ENCODE measurements at places on chromosomes 5 and 9. TPM values are rescaled to one million over a fixed set of nuclear protein-coding genes. Genes with fewer than 3 reads are reported as not detected.

SLC6A7 gene
- not detected for total RNA-seq

- DNase-seq, result no peak
Observed at GRCh38 chr5:17400724-17401469, 97.1 kb upstream of the TAF11L2 start.

FYB1 gene
- total RNA-seq, result under 0.01 TPM

DNA sequence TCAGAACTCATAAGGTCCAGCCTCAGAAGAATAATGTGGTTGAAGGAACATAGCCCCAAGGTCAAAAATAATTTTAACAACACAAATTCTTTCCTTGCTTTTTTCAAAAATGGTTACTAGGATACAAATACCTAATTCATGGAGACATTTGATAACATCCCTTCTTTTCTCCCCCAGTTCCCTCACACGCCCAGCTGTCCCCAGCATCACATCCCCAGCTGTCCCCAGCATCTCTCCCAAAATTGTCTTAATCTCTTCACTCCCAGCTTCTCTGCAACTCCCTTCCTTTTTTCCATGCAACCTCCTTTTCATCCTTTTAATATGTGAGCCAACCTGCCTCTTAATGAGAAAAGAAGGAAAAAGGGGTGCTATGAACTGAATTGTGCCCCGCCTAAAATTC, 77.8 kb downstream of the FSTL4 start:
- no peak for DNase-seq

AMBP gene
- total RNA-seq, result not detected

GRCh38 chr9:129685933-129686259, 20.4 kb downstream of the PRRX2 start:
- no peak for DNase-seq

DNA sequence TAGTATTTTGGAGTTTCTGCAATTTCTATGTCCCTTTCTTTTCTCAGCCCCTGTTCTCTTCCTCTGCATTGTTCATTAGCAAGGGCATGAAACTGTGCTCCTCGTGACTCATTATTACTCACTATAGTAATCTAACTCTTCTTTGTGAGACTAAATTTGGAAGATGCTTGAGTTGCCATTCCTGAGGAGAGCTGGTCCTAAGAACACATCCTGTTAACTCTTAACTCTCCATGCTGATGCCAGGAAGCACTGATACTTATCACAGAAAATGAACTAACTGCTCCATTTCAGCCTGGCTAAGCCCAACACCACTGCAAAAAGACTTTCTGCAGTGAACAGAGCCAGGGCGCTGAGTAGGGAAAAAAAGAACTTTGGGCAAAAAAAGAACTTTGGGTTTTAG, 10.6 kb upstream of the CSNK1A1 start:
- DNase-seq, result peak; percentile 96

GRCh38 chr9:32423371-32423770, 38.9 kb downstream of the ACO1 start:
- peak; percentile 37 for DNase-seq

ANKRD18A gene
- total RNA-seq, result not detected

BSPRY gene
- total RNA-seq, result not detected

GFRA3 gene
- not detected for total RNA-seq

GRCh38 chr9:5230554-5230953, 665 bp upstream of the INSL4 start:
- DNase-seq, result no peak

GRCh38 chr9:8155706-8156105, 356.1 kb upstream of the DMAC1 start:
- no peak for DNase-seq

SEC24A gene
- 41.7 TPM for total RNA-seq

TRMO gene
- 14.3 TPM for total RNA-seq

MSANTD3 gene
- 59.3 TPM for total RNA-seq

ISL1 gene
- not detected for total RNA-seq

DNA sequence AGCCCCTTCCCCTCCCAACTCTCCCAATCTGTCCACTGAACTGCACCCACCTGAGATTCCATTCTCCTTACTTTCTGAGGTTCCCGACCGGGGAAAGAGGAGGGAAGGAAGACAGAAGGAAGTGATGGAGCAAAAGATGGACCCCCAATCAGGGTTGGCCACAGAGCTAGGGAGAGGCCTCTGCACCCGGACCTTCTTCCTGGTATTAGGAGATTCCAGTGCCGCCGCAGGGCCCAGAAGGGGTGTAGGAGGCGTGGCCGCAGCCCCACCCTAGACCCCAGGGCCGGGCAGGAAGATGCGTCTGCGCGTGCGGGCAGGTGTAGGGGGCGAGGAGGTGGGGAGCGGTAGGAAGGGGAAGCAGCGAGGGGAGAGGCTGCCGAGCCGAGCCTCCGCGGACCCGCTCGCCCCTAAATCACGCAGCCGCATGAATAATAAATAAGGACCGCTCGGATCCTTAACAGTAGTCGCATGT, 104.2 kb upstream of the MVB12B start:
- no peak for DNase-seq

DNA sequence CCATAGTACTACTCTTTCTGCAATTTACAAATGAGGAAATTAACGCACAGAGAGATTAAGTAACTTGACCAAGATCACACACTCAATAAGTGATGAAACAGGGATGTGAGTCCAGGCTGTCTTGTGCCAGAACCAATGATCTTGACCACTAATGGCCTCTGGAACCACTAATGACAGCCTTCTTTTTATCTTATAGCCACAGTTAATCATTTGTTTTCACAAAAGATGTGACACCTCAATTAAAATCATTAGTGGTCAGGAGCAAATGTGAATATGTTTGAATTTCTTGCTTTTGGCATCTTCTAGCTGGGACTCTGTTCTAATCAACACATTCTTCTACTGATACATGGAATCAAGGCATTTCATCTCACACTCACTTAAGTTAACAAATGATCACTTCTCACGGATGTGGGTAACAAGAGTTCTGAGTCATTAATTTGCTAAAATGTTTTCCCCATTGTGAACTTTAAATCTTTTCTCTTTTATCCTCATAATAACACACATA, 102.7 kb upstream of the CD180 start:
- peak; percentile 66 for DNase-seq

DNA sequence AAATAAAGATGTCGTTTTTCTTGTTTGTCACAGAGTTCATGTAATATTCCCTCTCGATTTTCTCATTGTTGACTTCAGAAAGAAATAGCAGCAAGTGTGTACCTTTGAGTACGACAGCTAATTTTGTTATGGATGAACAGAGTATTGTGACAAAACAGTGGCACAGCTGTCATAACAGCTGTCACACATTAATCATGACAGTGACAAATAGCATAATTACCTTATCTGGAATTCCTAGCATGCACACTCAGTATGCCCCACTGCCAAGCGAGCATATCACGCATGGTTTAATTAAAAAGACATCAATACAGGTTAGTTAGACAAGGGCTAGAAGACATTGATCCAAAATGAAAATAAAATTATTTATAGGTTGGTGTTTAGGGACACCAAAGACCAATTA, 375.1 kb downstream of the SPATA31D1 start:
- no peak for DNase-seq

GRCh38 chr9:108265065-108265464, 590.7 kb downstream of the ACTL7B start:
- DNase-seq, result no peak

DNA sequence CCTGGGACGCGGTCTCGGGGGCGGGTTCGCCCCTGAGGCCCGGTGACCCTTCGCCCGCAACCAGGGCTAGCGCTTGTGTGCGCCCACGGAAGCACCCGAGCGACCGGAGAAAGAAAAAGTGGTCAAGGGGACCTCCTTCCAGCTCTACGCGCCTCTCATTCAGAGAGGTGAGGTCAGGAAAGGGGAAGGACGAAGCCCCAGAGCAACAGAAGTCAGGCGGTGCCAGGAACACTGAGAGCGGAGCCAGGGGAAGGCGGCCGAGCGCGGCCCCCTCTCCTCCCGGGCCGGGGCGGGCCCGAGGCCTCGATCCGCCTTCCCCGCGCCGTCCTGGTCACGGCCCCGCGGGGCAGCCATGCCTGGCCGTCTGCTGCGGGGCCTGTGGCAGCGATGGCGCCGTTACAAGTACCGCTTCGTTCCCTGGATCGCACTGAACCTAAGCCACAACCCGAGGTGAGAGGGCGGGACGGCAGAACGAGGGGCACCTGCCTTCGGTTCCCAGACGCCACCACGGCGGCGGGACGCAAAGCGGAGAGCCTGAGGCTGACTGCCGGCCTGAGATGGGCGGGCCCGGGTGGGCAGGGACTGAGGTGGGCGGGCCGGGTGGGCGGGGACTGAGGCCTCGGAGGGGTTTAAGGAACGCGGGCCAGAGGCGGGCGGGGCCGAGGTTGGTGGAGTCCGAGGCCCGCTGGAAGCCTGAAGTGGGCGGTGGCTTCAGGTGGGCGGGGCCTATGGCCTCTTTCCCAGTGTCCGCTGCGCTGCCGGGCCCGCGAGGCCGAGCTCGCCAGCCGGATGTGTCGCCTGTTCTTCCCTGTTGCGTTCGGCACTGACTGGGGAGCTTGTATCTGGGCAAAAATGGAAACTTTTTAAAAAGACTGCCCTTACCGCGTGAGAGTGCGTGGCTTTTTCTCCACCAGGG, at the start of gene SETD9:
SETD9 (plus strand) TSS at position 303 of the 916 bp plus-strand sequence; CDS start at position 353, 50 bp downstream.
- DNase-seq, result peak; percentile 99

TRPM6 gene
- not detected for total RNA-seq

DNA sequence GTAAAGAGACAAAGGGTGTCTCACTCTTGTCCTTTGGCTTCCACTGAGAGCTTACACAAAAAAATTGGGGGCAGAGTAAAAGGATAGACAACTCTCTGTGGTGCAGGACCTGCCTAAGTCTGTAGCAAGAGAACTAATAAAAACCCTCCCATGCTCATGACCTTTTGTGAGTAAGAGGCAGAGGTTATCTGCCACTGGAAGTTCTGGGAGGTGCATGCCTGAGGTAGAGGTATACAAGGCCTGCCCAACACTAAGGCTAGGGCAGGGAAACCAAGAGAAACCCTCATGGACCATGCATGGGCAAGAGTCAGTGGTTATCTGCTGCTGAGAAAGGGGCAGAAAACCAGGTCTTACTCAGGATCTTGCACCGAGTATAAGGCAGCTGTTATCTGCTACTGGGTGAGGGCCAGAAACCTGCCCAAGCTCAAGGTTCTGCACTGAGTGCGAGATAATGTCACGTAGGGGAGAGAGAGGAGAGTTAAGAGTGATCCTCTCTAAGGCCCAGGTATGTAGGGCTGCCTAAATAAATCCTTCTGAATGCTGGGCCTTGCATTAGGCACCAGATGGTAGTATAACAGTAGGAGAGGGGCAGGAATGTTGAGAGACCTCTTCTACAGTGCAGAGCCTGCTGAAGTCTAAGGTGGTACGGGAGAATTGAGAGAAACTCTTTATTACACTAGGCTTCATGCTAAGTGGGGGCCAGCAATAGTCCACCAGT, 143.4 kb downstream of the MACROH2A1 start:
- no peak for DNase-seq

CAMK4 gene
- 3.6 TPM for total RNA-seq

DNA sequence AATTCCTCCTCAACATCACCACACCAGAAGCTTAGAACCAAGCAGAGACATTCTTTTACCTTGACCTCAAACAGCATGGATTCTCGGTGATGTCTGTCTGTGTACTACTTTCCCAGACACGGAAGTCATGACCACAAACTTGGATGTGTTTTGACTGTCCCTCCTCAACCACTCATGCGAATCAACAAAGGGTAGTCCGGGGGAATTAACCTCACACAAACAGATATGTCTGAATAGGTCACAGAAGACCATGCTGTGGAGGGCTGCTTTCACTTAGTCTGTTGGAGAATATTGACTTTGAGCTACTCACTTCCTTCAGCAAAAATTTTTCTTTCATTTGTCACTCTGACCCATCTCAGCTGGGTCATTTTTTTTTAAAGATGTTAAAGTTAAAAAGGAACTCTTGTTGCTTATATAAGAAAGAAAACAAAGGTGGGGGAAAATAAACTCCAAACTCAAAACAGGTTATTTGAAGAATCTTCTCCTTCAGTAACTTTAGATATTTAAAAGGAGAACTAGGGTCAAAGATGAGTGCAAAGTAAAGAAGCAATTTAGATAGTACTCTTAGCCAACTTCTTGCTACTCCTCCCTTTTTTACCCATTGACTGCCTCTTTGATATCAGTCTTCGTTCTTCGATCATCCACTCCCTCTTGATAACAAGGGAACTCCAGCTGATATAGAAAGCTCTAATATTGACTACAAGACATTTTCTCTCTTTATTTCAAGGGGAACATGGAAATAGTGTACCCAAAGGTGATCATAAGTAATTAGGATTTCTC, 343.4 kb upstream of the CDH6 start:
- peak; percentile 31 for DNase-seq

SARDH gene
- total RNA-seq, result 2.4 TPM

GRCh38 chr9:80375477-80375876, 803.7 kb downstream of the TLE4 start:
- DNase-seq, result no peak

GRCh38 chr9:96183751-96184150, 118.2 kb downstream of the HSD17B3 start:
- DNase-seq, result no peak

DNA sequence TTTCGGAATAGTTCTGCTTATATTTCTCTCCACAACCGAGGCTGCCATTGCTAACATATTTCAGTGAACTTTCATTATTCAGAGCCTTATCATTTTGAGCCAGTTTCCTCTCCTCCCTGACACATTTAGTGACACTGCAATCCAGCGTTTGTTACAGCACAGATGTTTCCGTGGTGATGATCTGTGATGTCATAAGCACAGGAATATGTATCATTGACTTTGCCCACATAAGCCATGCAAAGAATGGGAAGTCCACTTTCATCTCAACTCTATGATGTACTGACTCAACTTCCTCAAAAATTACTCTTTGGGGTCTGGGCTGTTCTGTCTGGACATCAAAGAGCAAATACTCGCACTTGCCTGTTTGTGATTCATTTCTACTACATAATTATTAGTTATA, 291.8 kb downstream of the EBF1 start:
- DNase-seq, result peak; percentile 24

DNA sequence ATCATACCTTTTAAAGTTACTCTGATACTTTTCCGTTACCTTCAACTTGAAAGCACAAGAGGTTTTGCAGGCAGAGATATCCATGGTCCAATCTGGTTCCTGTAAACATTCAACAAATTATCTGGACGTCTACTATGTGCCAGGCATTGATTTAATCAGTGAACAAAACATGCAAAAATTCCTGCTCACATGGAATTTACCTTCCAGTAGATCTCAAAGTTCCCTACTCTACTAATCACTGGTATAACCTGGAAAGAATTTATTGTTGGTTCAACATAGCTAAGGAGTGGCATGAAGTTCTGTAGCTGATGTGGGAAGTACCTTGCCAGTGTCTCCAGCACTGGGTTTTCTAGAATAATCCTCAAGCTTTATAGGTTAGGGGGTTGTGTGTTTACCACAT, 9.8 kb downstream of the OCLN start:
- no peak for DNase-seq

Data from GM23248 (cell line).